ENCODE measurements at places on chromosomes 6 and 20.

- no peak for DNase-seq
These were observed 136.6 kb downstream of the BACH2 start for GRCh38 chr6:90160013-90160412.

- no peak for DNase-seq
These were observed 481.8 kb downstream of the TFAP2B start for GRCh38 chr6:51300510-51300909.

DNA sequence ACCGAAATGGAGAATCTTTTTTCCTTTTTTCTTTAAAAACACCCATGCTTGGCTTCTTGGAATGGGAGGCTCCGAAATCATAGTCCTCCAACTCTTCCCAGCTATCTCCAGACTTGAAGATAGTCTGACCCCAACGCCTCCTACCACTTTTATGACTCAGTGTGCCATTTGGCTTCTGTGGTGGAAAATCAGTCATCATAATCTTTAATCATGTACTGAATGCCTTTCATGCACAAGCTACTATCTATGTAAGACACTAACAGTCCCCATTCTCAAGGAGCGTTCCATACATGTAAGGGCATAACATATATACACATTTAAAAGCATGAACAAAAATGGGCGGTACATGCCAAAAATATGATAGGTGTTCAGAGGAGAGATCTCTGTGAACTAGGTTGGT, 44.1 kb downstream of the TMEM14B start:
- no peak for DNase-seq

- DNase-seq: no peak
These were observed 28.8 kb downstream of the FERMT1 start for GRCh38 chr20:6094063-6094462.

- no peak for DNase-seq
These were observed 92.8 kb downstream of the PRDM1 start for GRCh38 chr6:106178900-106179299.

DNA sequence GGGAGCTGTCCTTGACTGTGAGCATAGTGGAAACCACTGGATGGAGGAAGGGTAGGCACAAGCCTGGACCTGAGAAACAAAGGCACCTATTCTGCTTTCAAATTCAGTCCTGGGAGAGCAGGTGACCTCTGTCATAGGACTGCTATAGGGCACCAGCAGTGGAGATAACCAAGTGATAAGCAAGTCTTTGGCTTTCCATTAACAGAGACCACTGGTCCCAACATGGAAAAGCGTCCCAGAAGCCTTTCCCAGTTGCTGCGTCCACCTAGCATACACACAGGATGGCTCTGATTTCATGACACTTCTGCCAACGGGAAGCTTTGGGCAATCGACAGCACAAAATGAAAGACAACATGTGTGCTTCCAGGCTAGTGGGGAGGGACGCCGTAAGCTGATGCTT, 8.9 kb downstream of the SLC22A3 start:
- DNase-seq: no peak

DNA sequence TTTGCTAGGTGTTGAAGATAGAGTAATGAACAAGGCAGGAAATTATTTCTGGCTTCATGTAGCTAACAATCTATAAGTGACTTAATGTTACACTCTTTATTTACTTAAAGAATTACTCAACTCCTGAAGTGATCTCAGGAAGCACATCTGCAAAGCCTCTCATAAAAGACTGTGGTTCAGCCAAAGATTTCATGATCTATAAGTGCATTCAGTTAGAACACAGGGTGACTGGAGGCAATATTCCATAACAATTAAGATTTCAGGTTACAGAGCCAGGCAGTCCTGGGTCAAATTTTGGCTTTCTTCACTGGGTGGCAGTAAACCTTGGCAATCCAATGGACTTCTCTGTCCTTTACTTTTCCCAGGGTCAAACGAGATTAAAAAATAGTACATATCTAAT, 204.0 kb downstream of the TPBG start:
- DNase-seq: no peak

DNA sequence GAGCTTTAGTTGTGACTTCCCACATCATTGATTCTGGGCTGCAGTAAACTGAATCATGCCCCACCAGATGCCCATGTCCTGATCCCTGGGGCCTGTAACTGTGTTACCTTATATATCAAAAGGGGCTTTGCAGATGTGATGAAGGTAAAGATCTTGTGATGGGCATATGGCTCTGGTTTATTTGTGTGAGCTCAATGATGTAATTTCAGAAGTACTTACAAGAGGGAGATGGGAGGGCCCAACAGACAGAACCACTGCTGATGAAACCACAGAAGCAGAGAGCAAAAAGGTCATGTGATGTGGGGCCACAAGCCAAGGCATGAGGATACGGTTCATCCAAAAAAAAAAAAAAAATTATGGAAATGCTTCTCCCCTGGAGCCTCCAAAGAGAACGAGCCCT, 118.7 kb downstream of the TOX2 start:
- DNase-seq: no peak

DNA sequence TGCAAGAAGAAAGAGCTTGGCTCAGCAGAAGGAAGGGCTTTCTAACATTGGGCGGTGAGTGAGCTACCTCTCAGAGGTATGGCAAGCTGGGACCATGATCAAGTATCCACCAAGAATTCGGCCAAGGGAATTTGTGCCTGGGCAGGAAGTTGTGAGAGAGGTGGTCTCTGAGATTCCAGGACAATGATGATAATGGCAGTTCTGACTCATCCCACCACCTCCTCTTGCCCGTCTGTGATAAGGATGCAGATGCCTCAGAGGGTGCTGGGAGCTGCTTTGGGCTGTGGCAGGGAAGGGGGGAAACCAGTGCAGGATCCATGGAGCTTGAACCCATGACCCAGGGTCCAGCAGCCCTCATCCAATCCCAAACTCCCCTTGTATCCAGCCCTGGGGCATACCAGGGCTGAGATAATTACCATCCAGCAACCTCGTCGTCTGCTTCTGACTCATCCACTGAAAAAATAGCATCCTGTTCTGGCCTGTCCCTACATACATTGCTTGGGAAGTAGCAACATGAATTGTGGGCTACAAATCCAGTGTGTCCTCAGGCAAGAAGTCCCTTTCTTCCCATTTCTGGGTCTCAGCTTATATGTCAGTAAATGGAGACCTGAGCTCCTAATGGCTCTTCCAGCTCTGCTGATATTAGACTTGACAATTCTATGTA, 5.9 kb downstream of the TGM6 start:
- DNase-seq: no peak

- DNase-seq: no peak
These were observed 96.3 kb downstream of the LYRM2 start for GRCh38 chr6:89542081-89542857.

GRCh38 chr20:14821251-14821650, 483.8 kb upstream of the FLRT3 start:
- no peak for DNase-seq

DNA sequence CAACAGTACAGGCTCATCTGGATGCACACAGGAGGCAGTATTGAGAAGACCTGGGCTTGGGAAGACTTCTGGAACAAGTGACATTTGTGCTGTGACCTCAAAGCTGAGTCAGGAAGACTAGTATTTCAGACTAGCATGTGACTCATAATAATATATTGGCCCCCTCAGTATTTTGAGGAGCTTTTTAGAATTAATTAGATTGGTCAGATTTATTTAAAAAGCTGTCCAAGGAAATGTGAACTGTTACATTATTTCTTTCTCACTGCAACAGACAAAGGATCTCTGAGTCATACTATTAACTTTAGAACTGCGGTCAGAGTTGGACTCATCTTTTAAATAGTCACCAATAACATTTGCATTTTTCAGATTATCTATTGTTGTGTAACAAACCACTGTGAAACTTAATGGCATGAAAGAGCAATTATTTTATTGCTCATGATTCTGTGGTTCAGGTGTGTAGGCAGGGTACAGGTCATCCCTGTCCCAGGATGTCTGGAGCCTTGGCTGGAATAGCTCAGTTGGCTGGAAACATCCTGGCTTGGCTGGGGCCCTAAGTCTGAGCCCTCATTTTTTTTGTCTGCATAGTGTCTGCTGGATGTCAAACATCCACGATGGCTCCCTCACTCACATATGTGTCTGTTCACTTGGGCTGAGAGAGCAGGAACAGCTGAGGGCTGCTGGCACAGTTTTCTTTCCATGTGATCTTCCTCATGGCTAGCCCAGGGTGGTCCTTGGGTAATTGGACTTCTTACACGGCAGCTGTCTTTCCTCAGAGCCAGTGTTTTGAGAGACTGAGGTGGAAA, 46.9 kb downstream of the MAP3K4 start:
- no peak for DNase-seq
